Stimulated activated CD8-positive, alpha-beta memory T cell treated with anti-CD3 and anti-CD28 coated beads, Interleukin-2, amount 100 ng/mL, for 1 hour (primary cell): ENCODE measurements at places on chromosomes 6 and 20.

DNA sequence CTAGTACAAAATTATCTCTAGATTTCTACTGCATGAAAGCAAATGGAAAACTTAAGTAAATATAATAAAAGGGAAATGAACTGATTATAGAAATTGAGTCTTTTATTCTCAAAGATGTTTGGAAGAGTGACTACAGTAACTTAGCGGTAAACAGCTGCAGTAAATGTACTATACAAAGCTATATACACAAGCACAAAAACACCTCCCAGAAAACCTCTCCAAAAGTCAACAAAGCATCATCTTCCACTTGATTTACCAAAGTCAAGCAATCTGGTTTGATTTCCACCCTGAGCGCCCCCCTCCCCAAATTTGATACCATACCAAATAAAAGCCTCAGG lies 142.1 kb upstream of the SHLD1 start:
- DNase-seq: no peak

- no peak for DNase-seq
Measured at GRCh38 chr6:150588888-150589499, 10.7 kb upstream of the PLEKHG1 start.

DNA sequence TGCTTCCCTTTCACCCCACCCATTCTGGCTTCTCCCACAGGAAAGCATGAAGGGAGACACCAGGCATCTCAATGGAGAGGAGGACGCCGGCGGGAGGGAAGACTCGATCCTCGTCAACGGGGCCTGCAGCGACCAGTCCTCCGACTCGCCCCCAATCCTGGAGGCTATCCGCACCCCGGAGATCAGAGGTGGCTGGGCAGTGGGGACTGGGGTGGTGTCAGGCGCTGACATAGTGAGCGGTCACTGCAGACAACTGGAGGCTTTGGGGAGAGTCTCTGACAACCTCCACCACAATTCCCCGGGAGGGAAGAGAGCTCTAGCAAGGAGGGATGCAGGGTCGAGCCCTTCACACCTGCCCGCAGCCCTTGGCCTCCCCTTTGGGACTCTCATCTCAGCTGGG lies 18.1 kb downstream of the DNMT3B start:
- no peak for DNase-seq

- no peak for DNase-seq
Measured at GRCh38 chr6:151690768-151691562, 116.5 kb upstream of the ESR1 start.

- peak; percentile 21 for DNase-seq
Measured at GRCh38 chr6:157099912-157100593, 223.3 kb downstream of the TMEM242 start.

GRCh38 chr20:42192321-42192720 lies 574.1 kb upstream of the CHD6 start:
- no peak for DNase-seq

DNA sequence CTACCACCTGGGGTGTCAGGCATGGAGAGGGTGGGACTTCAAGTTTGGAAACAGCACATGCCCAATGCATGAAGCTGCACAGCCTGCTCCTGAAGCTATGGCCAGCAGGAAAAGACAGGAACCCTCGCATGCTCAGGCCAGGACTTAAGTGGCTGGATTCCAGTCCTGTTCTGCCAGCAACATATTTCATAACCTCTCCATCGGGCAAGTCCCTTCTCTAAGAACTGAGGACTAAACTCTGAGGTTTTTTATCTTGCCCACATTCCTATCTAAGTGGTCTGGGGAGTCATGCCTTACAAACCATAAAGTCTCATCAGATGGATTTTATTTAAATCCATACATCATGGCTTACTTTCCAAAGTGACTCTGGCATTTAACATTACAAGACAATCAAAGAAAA lies 27.5 kb upstream of the AGPAT4 start:
- DNase-seq: no peak

DNA sequence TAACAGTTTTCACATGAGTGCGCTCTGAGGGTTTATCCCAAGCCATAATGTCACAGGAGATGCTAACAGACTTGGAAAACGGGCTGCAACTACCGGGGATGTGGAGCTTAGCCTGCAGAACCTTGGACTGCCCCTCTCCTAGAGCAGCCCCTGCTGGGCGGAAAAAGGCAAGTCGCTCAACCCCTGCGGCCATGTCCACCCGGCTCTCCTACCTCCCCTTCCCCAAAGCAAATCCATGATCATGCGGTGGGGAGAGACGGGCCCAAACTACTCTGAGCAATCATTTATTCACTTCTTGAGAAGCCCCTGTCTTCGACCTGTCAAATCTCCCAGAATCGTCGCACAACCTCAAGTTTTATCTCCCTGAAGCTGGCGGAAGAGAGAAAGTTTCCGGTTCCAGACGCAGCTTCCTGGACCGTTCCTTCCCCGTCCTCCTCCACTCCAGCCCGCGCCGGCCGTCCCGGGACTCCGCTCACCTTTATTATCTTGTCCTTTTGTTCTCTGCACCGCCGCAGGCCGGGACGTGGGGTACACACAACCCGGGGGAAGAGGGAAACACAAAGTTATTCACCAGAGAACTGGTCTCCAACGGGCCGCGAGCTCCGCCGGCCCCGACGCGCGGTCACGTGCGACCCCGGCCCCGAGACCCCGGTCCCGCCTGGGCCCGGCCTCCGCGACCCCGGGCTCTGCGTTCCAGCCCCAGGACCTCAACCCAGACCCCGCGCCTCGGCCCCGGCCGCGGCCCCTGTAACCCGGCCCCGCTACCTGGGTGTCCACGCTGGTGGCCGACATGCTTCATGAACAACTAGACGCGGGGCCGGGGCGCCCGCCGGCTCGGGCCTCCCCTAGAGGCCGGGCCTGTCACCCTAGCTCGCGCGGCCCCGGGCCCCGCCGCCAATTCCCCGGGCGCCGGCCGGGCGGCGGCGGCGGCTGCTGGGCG lies 560 bp downstream of the YTHDF1 start:
- no peak for DNase-seq

GRCh38 chr6:106731144-106731842 lies 101.9 kb downstream of the QRSL1 start:
- no peak for DNase-seq
